ENCODE measurements at places on chromosomes 13 and 19.

DNA sequence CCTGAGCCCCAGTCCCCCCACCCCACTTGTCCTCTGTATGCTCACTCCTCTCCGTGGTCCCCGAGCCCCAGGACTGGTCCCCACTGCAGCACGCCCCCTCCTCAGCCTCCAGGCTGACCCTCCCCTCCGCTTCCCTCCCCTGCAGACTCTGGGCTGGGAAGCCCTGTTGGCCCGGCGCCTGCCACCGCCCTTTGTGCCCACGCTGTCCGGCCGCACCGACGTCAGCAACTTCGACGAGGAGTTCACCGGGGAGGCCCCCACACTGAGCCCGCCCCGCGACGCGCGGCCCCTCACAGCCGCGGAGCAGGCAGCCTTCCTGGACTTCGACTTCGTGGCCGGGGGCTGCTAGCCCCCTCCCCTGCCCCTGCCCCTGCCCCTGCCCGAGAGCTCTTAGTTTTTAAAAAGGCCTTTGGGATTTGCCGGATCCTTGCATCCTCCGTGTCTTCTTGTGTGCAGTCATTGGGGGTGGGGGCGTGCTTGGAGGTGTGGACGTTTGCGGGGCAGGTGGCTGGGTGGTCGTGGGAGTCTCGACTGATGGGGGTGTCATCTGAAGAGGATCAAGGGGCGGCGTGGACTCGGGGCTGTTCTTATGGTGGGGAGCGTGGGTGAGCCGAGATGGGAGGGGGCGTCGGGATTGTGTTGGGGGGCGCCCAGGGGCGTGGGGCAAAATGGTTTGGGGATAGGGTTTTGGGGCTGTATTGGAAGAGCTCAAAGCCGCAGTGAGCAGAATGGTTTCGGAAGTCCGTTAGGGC lies 3.5 kb downstream of the PTGER1 start:
- no peak for DNase-seq

DNA sequence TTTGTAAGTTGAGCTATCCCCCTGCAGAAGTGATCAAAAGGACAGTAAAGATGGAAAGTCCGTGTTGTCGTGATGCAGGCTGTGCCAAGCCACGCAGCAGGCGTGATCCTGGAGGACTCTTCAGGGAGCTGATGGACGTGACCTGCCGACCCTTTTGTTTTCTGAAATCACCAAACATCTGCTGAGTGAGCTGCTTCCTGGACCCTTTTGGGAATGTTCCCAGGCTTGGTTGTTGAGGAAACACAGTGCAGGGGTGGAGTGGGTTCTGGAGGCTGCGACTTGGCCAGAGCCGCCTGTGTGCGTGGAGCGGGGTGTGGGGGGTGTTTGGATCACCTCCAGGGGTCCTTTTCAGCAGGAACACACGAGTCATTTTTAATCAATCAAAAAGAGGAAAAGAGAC lies 15.4 kb upstream of the CPAMD8 start:
- DNase-seq, result no peak

DNA sequence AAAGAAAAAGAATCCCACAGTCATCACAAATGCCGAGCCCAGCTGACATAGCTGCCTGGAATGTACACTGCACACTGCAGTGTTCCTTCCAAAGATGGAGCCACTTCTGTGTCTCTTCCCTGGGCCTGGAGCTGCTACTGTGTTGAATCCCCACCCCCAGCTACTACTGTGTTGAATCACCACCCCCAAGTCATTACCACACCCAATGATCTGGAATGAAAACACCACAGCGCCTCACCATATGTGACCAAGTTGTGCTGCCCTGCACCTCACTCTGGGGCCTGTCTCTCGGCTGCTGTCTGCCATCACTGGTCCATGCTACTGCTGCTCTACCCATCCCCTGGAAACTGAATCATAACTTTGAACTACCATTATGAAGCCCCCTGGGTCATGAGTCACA lies 861.2 kb downstream of the UQCRFS1 start:
- no peak for DNase-seq

GRCh38 chr13:74027161-74027779 lies 106.9 kb downstream of the KLF12 start:
- DNase-seq, result no peak

- DNase-seq, result peak; percentile 53
Observed at GRCh38 chr19:48390188-48391099, 907 bp downstream of the KDELR1 start.
